Vagina (tissue), 2 donors: ENCODE measurements at places on chromosomes 7 and 10.

DNA sequence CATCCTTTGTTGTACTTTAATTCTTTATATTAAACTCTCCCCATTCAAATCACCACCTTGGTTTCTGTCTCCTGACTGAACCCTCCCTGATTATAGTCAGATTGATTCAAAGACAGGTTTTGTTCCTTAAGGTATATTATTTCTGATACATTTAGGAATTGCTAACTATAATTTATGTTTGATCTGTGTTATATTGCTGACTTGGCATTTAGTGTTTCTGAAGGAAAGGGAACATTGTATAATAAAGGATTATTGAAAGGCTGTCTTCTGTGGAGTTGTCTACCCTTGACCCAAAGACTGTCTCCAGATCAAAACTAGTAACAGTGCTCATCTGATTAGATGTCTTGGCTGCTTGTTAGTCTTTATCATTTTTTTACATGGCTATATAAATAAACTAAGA, 10.3 kb downstream of the CDK1 start:
- no peak for DNase-seq

DNA sequence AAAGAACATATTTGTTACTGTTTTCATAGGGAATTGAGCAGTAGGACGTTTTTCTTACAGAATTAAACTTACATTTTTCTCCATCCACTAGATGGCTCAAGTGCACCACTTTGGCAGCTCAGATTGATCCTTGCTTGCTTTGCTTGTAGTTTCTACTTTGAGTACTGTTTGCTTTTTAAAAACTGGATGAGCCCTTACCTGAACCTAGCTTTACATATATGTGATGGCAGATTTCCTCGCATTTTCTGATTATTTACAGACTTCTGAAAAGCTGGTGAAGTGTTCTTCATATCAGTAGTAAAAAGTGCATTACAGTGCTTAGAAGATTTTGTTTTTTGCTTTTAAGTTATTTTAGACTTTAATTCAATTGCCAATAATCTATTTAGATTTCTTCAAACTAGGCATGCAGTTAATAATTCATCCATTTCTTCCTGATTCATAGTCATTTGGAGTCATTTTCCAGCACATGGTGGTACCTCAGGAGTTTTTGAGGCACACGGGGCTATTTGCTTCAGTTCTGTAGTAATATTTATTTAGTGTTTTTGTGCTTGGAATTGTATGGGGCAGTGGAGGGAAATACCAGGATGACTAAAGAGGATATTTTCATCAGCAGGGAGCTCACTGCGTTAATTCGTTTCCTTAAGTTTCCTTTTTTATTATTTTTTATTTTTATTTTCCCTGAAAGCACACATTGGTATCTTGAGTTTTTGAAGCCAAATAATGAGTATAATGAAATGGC, 57.3 kb downstream of the MAPK8 start:
- no peak for DNase-seq

- no peak for DNase-seq
Observed at GRCh38 chr10:77636282-77636966, 1.2 kb downstream of the KCNMA1 start.

DNA sequence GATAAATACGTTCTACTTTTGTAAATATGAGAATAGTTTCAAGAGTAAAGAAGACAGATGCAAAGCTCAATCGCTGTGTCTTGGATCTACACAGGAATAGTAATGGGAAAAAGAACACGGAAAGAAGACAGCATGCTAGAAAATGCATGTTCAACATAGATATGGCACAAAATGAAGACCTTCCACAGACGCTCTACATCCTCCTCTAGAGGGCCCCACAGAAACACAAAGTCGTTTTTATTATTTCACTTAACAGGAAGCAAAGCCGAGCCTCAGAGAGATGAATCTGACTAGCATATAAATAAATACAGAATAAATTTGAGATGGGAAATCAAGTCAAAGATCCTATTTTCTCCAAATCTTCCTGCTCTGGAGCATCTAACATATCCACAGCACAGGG, 292.6 kb downstream of the PARD3 start:
- DNase-seq: no peak

DNA sequence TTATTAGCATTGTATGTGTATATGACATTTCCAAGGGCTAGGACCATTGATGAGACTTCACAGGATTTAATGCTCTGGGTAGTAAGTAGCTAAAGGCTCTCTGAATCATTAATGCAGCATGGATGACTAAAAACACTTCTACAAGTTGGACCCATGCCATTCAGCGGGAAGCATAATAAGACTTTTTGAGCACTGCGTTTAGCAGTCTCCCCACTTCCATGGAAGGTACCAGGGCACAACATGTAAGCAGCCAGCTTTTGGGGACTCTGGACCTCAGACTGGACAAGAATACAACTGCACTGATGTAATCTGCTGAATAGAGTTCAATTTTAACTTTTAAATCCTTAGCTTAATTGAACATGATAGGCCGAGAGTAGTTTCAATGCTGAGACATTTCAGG, 191.7 kb upstream of the IMMP2L start:
- DNase-seq: no peak

GRCh38 chr10:83990126-83990525, 149.2 kb upstream of the GHITM start:
- DNase-seq: no peak

DNA sequence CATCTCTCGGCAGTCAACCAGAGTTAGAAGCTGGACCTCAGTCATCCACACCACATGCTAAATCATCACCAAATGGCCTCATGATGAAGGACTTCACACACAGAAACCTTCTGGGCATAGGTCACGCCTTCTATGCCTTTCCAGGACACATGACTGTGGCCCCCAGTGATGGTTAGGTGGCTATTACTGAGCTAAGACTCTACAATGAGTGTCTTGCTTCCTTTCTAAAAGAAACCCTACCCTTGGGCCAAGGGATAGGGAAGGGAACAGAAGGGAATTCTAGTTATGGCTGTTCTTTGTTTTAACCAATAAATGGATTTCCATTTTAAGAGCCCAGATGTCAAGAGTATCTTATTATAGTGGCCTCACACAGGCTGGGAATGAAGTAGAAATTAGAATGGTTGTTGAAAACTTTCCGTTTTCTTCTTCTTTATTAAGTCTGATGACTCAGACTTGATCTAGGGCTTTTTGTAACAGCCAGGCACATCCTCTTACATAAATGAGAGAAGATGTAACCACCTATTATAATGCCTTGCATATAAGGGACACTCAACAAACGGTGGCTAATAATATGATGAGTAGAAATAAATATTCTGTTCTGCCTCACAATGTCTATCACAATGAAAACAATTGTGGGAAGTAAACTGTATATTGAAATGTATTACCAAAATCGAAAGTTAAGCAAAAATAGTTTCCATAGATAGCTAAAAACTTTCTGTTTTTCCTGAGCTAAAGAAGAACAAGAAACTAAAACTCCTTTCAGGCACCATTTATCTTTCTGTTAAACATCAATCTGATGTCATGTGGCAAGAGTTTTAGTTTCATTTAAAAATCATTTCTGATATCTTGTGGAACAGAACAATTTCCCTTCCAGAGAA, 62.5 kb upstream of the TOMM7 start:
- DNase-seq: no peak

GRCh38 chr10:33566001-33566400, 231.5 kb upstream of the NRP1 start:
- no peak for DNase-seq

- DNase-seq: no peak
Observed at GRCh38 chr7:90425376-90425775, 22.1 kb downstream of the CLDN12 start.
